Activated CD8-positive, alpha-beta memory T cell treated with anti-CD3 and anti-CD28 coated beads, Interleukin-2, amount 10 ng/mL, durations not matched to agents 7 days and 5 days (primary cell): ENCODE measurements at places on chromosomes 7 and 10. TPM values are rescaled to one million over a fixed set of nuclear protein-coding genes. Genes with fewer than 3 reads are reported as not detected.

DNA sequence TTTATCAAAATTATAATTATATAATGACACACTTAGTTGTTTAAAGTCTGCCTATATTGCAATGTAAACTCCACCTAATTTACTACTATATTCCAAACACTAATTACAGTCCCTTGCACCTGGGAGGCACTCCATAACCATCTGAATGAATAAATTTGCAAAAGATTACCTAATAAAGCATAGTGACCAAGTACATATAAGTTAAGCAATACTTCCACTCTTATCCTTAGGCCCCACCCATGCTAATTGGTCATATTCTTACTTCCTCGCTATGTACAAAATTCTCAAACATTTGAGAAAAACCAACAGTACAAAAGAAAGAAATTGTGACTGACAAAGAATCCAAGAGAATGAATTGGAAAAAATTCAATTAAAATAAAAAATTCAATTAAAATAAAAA is 65.3 kb downstream of the ZFAND4 start:
- no peaks in the 10 kb centered on the region for H3K27me3 ChIP-seq
- H3K27ac ChIP-seq, result no peak overlapping the region
- DNase-seq, result no peak
- H3K4me1 ChIP-seq, result no peaks in the 10 kb centered on the region
- peaks cover 14% of the 10 kb centered on the region for H3K36me3 ChIP-seq

Gene ANXA8
- total RNA-seq, result 1.3 TPM

- no peaks in the 10 kb centered on the region for H3K27me3 ChIP-seq
- no peaks in the 10 kb centered on the region for H3K36me3 ChIP-seq
- H3K4me1 ChIP-seq, result no peaks in the 10 kb centered on the region
These were observed 200.7 kb downstream of the POLR1F start for GRCh38 chr7:19508124-19508523.

- no peak for DNase-seq
- no peak overlapping the region for H3K4me3 ChIP-seq
- peaks cover 17% of the 10 kb centered on the region for H3K4me1 ChIP-seq
- H3K27ac ChIP-seq, result no peak overlapping the region
- peaks cover 49% of the 10 kb centered on the region for H3K27me3 ChIP-seq
These were observed 4.0 kb downstream of the BAMBI start for GRCh38 chr10:28681291-28681763.

GRCh38 chr7:93018716-93019115 is 99.1 kb downstream of the SAMD9 start:
- no peaks in the 10 kb centered on the region for H3K4me1 ChIP-seq
- no peak for DNase-seq
- no peaks in the 10 kb centered on the region for H3K27me3 ChIP-seq
- no peaks in the 10 kb centered on the region for H3K36me3 ChIP-seq
- H3K27ac ChIP-seq, result no peak overlapping the region
- H3K4me3 ChIP-seq, result no peak overlapping the region

GRCh38 chr10:114418109-114418508 is 13.8 kb upstream of the AFAP1L2 start:
- H3K36me3 ChIP-seq, result no peaks in the 10 kb centered on the region
- DNase-seq, result no peak
- no peaks in the 10 kb centered on the region for H3K4me1 ChIP-seq
- H3K27ac ChIP-seq, result no peak overlapping the region
- H3K27me3 ChIP-seq, result peaks cover 60% of the 10 kb centered on the region
- no peak overlapping the region for H3K4me3 ChIP-seq

Gene PON1
- not detected for total RNA-seq

- no peak overlapping the region for H3K27ac ChIP-seq
- H3K4me3 ChIP-seq, result no peak overlapping the region
- no peak for DNase-seq
- H3K4me1 ChIP-seq, result no peaks in the 10 kb centered on the region
These were observed 236.5 kb downstream of the RELN start for GRCh38 chr7:103752995-103753394.

DNA sequence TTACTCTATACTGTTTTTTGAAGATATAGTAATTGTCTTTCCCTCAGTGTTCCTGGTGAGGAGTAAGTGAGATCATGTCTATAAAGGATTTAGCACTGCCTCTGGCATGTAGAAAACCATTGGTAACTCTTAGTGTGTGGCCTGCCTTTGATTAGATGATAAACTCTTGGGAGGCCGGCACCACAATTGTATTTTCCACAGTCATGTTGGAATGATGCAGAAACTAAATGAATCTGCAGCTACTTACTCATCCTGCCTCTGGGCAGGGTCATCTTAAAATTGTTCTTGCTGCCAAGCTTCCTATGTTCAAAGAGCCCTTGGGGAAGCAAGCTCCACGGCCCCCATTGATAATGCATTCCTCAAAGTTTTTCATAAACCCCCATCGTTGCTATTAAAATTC is 204.6 kb downstream of the ANKRD7 start:
- no peaks in the 10 kb centered on the region for H3K4me1 ChIP-seq
- no peak overlapping the region for H3K27ac ChIP-seq
- no peak overlapping the region for H3K4me3 ChIP-seq
- no peaks in the 10 kb centered on the region for H3K36me3 ChIP-seq

Gene BAG3
- 13.0 TPM for total RNA-seq

DNA sequence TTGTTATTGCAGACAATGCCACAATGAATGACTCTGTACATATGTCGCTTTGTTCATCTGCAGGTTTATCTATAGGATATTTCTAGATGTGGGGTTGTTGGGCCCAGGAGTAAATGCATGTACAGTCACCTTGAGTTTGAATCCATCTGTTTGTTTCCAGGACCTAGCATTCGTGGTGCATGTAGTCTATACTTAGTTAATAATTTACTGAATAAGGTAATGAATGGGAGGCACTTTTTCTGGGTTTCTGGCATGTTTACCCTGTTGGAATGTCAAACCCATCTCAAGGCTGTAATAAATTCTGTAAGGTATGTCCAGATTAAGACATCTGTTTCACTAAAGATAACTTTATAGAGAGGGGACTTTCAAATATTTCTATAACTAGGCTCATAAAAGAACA is 23.5 kb downstream of the HECTD2 start:
- H3K27me3 ChIP-seq, result no peaks in the 10 kb centered on the region
- no peak overlapping the region for H3K4me3 ChIP-seq
- H3K4me1 ChIP-seq, result peaks cover 4% of the 10 kb centered on the region
- DNase-seq, result no peak
- H3K27ac ChIP-seq, result no peak overlapping the region

DNA sequence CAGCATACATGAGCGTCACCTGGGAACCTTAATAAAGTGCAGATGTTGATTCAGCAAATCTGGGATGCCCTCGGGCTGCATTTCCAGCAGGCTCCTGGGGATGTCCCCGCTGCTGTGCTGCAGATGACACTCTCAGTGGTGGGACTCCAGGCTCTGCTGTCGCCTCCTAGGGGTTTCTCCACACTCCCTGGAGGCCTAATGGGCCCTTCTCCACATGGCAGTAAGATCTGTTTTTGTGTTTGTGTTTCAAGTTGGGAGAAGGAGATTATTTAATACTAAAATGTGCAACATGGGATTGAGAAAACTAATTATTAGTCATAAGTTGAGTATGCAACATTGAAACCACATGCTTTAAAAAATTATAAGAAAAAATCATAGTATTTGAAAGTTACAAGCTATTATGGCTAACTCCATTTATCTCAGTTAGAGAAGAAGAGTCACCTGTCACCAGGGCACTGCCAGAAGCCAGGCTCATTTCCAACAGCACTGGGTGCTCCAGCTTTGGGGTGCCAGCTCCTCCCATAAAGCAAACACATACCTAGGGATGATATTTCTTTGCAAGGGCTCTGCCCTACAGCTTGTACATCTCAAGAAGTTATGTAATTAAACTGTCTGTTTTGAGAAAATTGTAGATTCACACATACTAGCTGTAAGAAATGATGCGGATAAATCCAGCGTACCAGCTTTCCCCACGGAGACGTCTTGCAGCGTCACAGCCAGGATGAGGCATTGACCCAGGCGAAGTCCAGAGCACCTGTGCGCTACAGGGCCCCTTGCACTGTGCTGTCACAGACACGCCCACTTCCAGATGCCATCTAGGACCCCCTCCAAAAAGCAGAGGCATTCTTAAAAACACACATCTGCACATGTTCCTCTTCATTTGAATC is 106.4 kb downstream of the EGFR start:
- no peak for DNase-seq
- H3K27ac ChIP-seq, result no peak overlapping the region
- peaks cover 13% of the 10 kb centered on the region for H3K27me3 ChIP-seq
- no peak overlapping the region for H3K4me3 ChIP-seq
- no peaks in the 10 kb centered on the region for H3K36me3 ChIP-seq
- H3K4me1 ChIP-seq, result no peaks in the 10 kb centered on the region

DNA sequence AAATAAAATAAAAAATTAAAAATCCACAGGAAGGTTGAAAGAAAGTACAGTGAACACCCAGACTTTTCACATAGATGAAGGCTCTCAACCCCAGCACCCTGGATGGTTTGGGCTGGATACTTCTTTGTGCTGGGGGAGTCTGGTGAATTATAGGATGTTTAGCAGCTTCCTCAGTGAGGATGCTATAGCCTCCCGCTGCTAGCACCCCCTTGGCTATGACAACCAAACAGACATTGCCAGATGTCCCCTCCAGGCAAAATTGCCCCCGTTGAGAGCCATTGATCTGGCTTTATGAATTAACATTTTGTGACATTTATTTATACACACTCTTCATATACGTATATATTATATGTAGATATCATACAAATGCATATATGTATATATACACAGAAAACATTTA is 21.6 kb downstream of the SMKR1 start:
- no peak for DNase-seq
- peaks cover 5% of the 10 kb centered on the region for H3K4me1 ChIP-seq
- H3K27ac ChIP-seq, result no peak overlapping the region
- no peak overlapping the region for H3K4me3 ChIP-seq
- H3K36me3 ChIP-seq, result no peaks in the 10 kb centered on the region

DNA sequence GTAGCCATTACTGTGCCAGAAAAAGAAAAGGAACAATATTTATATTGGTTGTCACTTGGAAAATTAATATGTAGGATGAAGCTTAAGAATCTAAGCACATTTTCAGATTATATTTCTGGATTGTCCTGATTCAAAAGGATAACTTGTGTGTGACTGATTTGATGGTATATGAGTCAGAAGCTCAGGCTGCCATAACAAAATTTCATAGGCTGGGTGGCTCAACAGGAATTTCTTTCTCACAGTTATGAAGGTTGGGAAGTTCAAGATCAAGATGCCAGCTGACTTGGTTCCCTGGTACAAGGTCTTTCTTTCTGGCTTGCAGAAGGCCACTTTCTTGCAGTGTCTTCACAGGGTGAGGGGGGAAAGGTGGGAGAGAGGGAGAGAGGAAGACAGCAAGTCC is 108.5 kb downstream of the ST7 start:
- no peaks in the 10 kb centered on the region for H3K4me1 ChIP-seq
- H3K36me3 ChIP-seq, result no peaks in the 10 kb centered on the region
- H3K4me3 ChIP-seq, result no peak overlapping the region
- H3K27me3 ChIP-seq, result no peaks in the 10 kb centered on the region
- no peak overlapping the region for H3K27ac ChIP-seq

DNA sequence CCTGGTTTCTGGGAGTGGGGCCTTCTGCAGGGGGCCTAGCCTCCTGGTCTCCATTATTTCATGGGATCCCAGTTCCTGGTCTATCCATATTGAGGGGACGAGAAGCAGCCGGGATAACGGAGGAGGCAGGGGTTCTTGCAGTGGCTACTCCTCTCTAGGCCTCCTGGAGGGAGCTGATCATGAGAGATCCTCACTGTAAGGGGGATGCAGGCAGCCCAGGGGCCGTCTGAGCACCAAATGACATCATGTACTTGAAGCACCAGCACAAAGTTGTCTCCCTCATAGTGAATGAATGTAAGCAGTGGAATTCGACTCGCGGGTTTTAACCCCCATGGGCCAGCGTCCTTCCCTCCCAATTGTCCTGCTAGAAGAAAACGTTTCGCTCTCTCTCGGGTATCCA is 964 bp upstream of the ADCY1 start:
- no peak for DNase-seq
- peak overlapping the region; percentile 48 for H3K4me3 ChIP-seq
- no peak overlapping the region for H3K27ac ChIP-seq
- H3K36me3 ChIP-seq, result no peaks in the 10 kb centered on the region

Gene LFNG
- total RNA-seq, result 101 TPM

Gene NEUROG3
- not detected for total RNA-seq

DNA sequence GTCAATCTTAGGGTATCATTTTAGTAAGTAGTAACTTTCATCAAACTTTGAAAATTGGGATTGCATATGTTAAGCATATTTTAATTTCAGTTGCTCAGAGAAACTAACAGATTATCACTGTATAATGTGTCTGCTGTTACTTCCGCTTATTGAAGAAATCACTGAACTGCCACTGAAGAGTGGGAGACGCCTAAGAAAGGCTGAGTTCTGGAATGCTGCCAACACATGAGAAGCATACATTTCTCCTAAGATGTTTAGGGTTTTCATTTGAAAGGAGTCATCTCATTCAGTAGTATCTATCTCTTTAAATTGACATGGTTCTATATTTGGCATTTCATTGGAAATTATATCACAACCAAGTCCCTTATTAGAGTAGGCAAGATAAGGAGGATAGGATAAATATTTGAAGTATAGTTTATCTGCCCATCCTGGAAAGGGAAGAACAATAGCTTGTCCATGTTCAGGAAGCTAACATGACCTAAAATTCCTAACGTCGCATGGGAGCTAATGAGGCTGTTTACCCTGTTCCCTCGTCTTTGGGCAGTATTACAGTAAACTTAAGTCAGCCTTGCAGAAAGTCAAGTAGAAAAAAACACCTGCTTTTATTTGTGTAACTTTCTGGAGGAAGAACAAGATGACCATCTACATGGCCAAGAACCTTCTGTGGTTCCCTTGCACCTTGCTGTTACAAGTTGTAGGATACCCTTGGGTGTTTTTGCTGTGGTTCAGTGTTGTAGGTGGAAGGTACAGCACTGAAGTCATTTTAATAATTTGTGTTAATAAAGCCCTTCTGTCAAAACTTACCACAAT is 67.3 kb downstream of the NHLRC2 start:
- no peak for DNase-seq
- H3K27me3 ChIP-seq, result peaks cover 22% of the 10 kb centered on the region
- peaks cover 3% of the 10 kb centered on the region for H3K4me1 ChIP-seq
- no peak overlapping the region for H3K27ac ChIP-seq
- peaks cover 20% of the 10 kb centered on the region for H3K36me3 ChIP-seq

GRCh38 chr10:114665406-114665805 is 7.3 kb upstream of the ABLIM1 start:
- H3K4me1 ChIP-seq, result no peaks in the 10 kb centered on the region
- no peak overlapping the region for H3K4me3 ChIP-seq
- DNase-seq, result no peak
- H3K36me3 ChIP-seq, result no peaks in the 10 kb centered on the region
- H3K27me3 ChIP-seq, result peaks cover 35% of the 10 kb centered on the region
- H3K27ac ChIP-seq, result no peak overlapping the region

GRCh38 chr10:128868481-128868880 is 598.6 kb upstream of the MGMT start:
- no peak overlapping the region for H3K27ac ChIP-seq
- no peaks in the 10 kb centered on the region for H3K4me1 ChIP-seq
- DNase-seq, result no peak
- no peaks in the 10 kb centered on the region for H3K27me3 ChIP-seq
- no peaks in the 10 kb centered on the region for H3K36me3 ChIP-seq
- H3K4me3 ChIP-seq, result no peak overlapping the region
